ENCODE measurements at places on chromosomes 11 and 22.

DNA sequence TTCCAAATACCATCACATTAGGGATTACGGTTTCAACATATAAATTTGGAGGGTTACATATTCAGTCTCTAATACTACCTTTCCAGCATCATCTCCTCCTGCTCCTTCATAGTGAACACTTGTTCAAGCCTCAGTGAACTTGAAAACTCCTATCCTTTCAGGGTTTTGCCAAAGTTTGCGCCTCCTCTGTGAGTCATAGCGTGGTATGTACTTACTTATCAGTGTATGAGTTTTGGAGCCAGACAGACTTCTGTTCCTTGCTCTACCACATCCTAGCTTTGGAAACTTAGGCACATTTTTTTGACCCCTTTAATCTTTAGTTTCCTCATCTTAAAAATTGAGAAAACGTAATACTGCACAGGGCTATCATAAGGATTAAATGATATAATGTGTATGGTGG is 160.1 kb upstream of the ZC3H12C start:
- DNase-seq = no peak

- DNase-seq = no peak
Observed at GRCh38 chr11:63274776-63275175, 31.4 kb upstream of the SLC22A25 start.

- no peak for DNase-seq
Observed at GRCh38 chr11:10900681-10901415, 43.0 kb upstream of the ZBED5 start.

DNA sequence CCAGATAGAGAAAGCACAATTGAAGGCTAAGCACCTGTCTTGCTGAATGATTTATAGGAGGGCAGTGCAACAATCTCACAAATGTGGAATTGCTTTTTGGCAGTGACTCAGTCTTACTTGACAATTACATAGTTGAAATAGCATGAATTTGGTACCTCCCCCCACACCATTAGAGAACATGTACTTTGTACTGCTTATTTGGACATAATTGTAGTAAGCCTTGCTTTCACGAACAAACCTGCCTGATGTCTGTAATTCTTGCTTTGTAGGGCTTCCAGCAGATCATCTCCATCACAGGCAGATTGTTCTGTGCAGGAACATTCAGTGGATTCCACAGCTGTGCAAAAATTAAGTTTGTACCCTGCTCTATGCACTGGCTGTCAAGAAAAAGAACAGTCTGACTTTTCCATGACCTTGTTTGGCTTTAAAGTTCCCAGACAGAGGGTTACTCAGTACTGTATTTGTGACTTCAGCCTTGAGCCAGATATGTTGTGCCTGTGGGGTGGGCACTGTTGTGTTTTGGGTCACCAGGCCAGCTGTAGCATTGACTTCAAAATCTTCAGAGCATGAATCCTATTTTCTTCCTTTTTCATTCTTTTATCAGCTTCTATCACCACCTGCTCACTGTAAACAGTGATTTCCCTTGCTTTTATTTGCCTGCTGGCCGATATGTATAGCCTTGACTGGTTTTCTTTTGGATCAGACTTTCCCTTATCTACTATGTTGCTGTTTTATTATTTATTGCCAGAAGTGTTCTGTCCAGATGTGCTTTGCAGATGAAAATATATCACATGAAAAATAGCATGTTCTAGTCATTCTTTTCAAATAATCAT is 941.0 kb upstream of the CHORDC1 start:
- DNase-seq = no peak

- no peak for DNase-seq
Observed at GRCh38 chr11:85668157-85668556, 3.2 kb upstream of the CREBZF start.

DNA sequence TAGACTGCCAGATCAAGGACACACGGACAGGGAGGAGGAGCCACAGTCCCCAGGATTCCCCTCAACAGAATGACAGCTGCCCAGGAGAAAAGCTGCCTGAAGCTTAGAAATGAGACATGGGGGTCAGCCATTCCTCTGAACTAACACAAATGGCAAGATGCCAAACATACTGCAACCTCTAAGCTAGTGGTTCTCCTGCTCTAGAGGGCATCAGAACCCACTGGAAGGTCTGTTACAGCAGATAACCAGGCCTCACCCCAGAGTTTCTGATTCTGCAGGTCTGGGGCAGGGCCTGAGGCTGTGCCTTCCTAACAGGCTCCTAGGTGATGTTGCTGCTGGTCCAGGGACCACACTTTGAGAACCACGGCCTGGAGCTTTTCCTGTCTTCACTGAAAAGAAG is 28.6 kb upstream of the BID start:
- DNase-seq = no peak

DNA sequence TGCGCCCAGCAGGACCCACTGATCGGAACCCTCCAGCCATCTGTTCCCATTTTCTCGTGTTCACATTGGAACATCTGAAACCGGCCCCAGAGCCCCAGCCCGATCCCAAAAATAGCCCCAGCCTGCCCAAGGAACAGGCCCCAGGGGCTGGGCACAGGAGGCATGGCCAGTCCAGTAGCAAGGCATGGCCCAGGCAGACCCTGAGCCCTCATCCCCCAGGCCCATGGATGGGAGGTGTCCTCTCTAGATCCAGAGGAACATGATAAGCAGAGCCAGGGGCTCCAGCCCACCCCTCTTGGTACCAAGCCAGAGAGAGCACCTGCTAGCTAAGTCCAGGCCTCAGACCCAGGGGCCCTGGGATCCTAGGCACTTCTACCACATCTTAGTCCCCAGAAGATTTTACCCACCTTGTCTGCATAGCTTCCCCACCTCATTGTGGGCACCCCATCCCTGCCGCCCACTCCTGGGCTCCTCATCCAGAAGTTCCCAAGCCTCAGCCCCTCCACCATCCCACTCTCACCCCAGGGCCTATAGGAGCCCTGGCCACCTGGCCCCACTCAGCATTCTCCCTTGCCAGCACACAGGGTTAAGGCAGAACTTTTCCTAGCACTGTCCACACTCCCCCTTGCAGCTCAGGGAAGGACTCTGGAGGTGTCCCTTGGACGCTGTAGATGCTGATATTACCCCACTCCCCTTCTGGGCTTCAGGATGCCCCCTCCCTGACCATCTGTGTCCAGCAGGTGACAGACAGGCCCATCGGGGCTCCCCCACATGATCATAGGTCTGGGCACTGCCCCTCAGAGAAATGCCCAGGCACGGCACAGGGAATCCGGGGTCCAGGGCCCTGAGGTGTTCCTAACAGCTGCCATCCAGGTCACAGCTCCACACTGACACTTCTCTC is 9.5 kb downstream of the BCL9L start:
- DNase-seq = no peak

DNA sequence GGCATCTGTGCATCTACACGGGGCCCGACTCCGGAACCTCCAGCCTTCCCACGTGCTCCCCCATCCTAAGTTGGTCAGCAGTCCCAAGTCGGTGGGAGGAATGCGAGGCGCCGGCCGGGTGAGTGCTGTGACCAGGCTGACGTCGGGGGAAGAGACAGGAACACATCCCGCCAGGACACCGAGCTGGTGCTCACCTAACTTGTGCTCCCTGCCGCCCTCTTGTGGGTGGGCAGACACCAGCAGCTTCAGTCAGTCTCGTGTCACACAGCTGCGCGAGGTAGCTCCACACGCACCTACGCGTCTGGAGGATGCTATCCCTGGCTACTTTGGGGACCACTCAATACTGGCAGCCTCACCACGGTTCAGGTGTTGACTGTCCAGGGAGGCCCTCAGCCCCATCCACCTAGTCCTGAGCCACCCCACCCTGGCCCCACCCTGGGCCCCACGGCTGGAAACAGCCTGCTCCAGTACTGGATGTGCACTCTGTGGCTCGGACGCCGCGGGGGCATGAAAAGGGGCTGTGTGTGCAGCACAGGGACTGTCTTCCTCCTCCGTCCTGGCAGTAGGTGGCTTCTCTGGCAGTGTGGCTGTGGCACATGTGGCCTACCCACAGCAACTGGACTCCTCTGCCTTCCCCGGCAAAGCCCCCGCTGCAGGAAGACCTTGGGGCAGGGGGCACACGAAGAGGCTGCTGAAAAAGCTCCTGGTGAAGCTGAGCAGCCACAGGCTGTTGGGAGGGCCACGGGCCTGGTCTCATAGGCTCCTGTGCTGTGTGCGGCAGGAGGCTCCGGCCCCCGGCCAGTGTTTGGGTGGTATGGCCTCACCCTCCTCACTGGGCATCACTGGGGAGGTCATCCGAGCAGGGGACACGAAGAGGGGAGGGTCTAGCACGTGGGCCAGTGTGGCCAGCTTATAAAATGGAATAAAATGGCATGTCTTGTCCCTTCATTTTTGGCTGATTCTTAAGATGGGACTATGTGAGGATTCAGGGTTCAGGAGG is 11.2 kb upstream of the BID start:
- DNase-seq = no peak

GRCh38 chr11:45031912-45032519 is 81.3 kb upstream of the TP53I11 start:
- DNase-seq = no peak

GRCh38 chr11:11545285-11546275 is 76.2 kb downstream of the GALNT18 start:
- DNase-seq = no peak

DNA sequence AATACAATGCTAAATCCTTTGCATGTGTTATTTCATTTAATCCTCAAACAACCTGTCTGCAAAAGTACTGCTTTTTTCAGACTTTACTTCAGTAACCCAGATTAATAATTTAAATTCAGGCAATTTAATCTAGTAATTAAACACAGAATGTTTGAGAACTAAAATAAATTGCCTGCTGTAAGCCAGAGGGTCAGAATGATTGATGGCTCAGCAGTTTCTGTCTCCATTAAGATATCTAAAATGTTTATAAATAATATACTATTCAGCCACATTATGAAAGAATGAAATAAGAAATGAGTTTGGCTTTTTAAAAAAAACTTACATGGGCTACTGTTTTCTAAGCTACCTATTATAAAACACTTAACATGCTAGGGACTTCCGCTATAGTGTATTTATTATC is 846.0 kb downstream of the FAM181B start:
- no peak for DNase-seq

DNA sequence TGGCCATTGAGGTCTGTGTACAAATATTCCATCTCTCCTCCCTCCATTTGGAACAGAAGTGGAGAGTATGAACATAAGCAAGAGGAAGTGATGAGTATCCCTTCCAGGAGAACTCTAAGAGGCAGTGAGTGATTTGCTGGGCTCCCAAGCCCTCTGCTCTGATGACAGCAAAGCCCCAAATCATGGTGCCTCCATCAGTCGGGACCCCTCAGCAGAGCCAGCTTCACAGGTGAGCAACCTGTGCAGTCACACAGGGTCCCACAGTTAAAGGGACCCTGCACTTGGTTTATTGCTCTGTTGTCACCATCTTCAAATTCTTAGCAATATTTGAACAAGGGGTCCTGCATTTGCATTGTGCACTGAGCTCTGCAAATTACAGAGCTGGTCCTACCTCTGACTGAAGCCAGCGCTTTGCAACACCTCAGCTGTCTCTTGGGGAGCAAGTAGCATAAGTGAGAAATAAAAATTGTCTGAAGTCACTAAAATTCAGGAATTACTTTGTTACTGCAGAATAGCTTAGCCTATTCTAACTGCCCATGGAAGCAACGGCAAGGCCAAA is 466.4 kb downstream of the MN1 start:
- DNase-seq = no peak

- peak; percentile 92 for DNase-seq
Observed at GRCh38 chr11:27472398-27473016, at the start of gene LGR4. TSS of gene LGR4 (minus strand) at chr11:27472790. CDS start at chr11:27472302, 488 bp downstream.

DNA sequence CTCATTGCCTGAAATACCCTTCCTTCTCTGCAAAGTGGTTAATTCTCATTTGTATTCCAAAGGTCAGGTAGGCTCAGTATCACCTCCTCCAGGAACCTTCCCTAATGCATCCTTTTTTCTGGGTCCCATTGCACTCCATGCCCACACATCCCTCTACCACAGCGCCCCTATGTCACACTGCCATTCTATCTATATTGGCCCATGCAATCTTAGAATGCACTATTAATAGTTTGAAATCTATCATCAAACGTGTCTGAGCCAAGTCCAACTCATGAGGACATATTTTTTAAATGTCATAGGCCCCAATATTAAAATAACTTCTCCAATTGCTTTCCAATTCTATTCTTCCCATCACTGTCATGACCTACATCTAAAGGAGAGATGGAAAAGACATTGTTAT is 495.1 kb downstream of the SOX6 start:
- DNase-seq = no peak

GRCh38 chr11:128391811-128392210 is 195.5 kb downstream of the ETS1 start:
- no peak for DNase-seq

- DNase-seq = no peak
Observed at GRCh38 chr11:91305402-91305801, 919.2 kb upstream of the FAT3 start.

GRCh38 chr11:117752071-117752470 is 44.9 kb downstream of the DSCAML1 start:
- no peak for DNase-seq

DNA sequence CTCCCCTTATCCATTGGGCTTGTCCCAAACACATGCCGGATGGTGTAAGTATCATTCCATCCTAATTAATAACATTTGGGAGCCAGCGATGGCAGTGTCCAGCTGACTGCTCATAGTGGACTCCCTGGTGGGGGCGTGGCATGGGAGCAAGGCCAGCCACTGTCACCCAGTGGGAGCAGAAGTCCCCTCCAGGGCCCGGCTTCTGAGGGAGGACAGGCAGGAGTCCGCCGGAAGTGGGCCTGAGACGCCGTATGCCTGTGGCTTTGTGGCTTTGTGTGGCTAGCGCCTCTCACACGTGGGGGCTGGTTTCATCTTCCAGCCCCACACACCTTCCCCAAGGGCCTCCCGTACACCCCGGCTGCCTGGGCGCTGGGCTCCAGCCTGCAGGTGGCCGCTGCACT is 124.5 kb downstream of the KCNQ1 start:
- DNase-seq = no peak

DNA sequence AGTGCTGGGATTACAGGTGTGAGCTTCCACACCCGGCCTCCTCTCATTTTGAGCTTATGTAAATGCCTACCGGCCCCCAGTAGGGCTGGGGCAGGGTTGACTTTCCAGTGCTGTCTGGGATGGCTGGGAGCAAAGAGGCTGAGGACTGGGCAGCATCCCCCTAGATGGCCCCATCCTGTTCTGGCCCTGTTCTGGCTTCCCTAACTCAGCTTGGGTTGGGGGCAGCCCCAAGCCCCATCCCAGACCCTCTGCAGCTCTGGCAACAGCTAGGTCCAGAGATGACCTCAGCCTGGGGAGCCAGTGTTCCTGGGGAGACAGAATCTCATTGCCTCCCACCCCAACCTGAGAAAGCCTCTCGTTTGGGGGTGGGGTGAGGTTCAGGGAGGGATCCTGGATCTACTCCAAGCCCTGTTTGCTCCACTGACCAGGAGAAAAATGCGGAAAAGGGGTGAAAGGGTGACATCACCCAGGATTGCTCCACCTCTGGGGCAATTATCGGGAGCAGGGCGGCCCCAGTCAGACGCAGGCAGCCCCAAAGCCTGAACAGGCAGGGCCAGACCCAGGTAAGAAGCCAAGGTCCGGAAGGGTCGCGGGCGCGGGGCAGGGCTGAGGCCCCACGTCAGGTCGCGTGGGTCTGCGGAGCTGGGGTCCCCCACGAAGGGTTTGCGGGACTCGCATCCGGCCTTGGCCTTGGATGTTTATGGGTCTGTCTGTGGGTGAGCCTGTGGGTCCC is at the start of gene PNPLA2:
PNPLA2 (plus strand) TSS at position 519 of the 733 bp plus-strand sequence. CDS start 805 bp downstream, outside the sequence.
- no peak for DNase-seq

Measured in dorsolateral prefrontal cortex (tissue), 122 donors.